ENCODE measurements at places on chromosomes 7 and 10.

GRCh38 chr7:150734254-150734653 is 3.0 kb upstream of the GIMAP5 start:
- no peak for DNase-seq

DNA sequence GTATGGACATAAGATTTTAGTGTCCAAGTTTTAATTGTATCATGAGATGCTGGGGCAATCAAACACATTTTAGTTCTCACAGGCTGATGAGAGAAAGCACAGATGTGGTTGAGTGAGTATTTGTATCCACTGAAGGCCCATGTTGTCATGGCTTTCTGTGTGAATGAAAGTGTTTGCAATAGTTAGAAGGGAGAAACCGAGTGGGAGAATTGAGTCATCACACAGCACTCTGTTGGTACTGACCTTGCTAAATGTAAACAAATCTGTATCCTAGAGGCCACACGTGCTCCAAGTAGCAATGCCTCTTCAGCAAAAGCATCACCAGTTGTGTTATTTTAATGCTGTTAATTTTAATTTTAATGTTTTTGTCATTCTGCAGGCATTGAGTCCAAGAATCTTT is 121.2 kb downstream of the EMX2 start:
- DNase-seq: no peak

- DNase-seq: no peak
Measured at GRCh38 chr7:73769481-73770001, 529 bp downstream of the CLDN3 start.

GRCh38 chr7:15856311-15856710 is 169.8 kb upstream of the MEOX2 start:
- no peak for DNase-seq

DNA sequence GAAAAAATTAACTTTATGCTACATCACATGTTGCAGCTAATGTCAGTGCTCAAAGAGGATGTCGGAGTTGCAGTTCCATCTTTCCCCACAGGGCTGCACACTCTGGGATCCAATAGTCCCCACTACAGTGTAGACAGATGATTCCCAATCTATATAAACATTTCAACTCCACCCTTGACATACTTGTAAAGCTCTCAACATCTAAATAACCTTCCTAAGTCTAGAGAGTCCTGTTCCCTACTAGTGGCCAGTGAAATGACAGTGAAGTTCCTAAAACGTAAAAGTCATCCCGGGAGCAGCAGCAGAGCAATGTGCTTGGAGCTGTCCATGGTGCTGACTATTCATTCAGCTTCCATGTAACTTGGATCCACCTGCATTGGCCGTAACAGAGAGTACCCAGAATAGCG is 145.1 kb downstream of the GRM8 start:
- no peak for DNase-seq

DNA sequence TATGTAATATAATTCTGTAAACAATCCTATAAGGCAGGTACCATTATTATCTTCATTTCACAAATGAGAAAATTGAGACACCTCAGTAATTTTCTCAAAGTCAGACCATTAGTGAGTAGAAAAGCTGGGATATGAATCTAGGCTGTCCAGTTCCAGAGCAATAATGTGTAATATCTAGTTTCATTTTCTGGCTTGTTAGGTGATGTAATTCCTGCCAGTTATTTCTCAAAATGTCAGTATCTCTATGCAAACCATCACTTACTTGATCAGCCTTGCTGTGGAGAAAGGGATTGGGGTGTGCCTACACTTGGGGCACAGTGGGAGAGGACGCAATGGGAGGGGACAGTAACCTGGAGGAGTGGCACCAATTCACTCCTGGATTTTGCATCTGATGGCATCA is 157.5 kb downstream of the LYZL1 start:
- no peak for DNase-seq

DNA sequence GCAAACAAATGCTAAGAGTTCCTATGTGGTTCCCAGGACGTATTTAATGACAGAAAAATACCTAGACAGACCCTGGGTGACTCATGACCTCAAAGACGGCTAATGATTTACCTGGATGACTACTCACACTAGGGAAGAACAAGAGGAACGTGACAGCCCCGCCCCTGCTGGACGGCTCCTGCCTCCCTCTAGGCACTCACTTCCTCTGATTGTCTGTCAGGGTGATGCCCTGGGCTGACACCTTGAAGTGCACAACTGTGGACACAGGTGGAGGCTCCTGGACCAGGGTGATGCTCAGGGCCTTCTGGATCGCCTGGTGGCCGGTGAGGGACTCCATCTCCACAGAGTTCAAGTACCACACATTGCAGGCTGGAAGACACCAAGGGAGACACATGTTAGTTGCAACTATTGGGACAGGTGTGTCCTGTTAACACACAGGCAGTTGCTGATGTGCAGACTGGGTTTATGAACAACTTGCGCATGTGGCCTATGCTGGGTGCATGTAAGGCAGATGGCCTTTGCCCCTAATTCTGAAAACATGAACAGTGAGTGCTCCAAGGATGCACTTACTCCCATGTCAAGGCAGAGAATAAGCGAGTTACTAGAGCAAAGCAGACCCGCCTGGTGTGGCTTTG is 298.3 kb downstream of the TNS3 start:
- no peak for DNase-seq

- DNase-seq: peak; percentile 32
Measured at GRCh38 chr7:43649755-43650274, 66.9 kb downstream of the STK17A start.

GRCh38 chr10:68440898-68441297 is 30.9 kb downstream of the DNA2 start:
- no peak for DNase-seq

- no peak for DNase-seq
Measured at GRCh38 chr7:96285579-96285978, 36.3 kb downstream of the SLC25A13 start.

- DNase-seq: no peak
Measured at GRCh38 chr7:82109288-82109687, 334.3 kb downstream of the CACNA2D1 start.

DNA sequence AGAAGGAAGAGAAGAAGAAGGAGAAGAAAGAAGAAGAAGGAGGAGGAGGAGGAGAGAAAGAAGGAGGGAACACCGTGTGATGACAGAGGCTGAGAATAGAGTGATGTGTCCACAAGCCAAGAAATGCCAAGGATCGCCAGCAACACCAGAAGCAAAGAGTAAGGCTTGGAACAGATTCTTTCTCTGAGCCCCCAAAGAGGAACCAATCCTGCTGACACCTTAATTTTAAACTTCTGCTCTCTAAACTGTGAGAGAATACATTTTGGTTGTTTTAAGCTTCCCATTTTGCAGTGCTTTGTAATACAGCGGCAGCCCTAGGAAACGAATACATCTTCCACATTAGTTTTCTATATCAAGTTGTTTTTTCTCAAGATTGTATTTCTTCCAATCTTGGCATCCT is 13.9 kb upstream of the WNT8B start:
- no peak for DNase-seq

- DNase-seq: no peak
Measured at GRCh38 chr7:75628055-75628454, 110.7 kb downstream of the HIP1 start.

GRCh38 chr10:131576341-131577177 is 265.0 kb upstream of the TCERG1L start:
- no peak for DNase-seq

- no peak for DNase-seq
Measured at GRCh38 chr7:33196221-33196620, 66.9 kb downstream of the BBS9 start.

DNA sequence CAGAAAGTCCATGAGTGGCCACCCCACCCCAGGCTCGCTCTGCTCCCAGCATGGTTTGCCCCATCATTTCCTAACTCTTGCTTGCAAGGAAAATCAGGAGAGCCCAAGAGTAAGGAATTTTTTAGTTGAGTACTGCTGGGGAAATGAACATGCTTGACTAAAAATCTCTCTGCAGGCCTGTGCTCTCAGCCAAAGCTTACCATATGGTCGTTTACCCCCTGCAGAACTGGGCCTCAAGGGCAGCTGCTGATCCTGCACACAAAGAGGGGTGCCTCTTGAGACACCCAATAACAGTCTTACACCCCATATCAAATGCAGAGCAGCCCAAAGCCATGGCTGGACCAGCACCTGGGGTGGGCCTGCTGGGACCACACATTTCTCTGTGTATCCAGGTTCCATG is 183.2 kb downstream of the CXCL12 start:
- no peak for DNase-seq

- no peak for DNase-seq
Measured at GRCh38 chr10:78549140-78549935, 515.7 kb downstream of the RPS24 start.

- no peak for DNase-seq
Measured at GRCh38 chr7:15757041-15758000, 70.8 kb upstream of the MEOX2 start.
